ENCODE measurements at places on chromosomes 3 and 15.

DNA sequence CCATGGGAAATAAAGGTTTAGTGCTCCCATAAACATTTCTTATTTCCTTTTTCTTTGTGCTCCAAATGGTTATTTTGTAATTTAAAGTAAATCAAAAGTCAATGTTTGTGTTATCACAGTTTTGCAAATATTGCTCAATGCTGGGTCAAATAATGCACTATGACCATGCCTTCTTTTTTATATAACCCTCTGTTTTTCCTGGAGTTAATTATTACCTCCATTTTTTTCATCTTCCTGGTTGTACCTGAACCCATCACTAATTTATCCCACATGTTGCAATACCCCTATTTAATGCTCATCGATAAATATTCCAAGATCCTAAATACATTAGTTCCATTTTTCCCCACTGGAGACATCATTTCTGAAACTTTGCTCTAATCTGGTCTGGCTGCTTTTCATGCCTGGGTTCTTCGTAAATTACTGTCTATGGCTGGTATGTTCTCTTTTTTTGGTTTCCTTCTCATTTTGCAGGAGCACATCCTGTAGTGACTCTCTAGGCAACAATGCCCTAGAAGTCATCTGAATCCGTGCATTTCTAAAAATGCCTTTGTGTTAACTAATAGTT lies 66.4 kb downstream of the OXNAD1 start:
- no peak for DNase-seq

DNA sequence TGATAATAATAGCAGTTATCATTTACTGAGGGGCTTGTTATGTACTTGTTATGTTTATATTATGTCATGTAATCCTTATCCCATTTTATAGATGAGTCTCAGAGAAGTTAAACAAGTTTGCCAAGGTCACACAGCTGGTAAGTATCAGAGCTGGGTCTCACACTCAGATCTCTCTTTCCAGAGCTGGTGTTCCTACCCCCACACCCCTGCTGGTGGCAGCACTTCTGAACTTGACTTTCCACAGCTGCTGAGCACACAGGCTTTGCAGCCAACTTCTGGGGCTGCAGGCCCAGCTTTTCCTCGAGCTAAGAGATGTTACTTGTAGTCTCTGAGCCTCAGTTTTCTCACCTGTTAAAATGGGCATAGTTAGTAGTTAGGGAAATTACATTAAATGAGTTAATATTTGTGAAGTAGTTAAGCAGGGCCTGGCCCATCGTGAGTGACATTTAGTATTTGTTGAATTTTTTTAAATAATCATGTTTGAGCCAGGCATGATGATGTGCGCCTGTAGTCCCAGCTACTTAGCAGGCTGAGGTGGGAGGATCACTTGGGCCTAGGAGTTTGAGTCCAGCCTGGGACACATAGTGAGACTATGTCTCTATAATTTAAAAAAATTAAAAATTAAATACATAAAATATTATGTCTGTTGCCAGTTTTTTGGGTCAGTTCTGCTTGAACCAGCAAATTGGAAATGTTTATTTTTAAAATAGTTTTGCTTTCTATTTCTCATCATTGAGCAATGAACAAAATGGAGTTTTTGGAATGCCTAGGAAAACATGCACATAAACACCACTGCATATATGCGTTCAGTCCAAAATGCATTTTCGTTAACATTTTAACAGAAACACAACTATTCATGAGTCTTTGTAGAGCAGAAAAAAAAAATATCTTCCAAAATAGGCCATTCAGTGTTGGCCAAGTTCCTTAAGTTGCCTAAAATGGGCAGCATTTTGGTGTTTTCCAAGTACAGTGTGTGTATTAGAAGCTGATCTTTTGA lies 87.3 kb downstream of the SMAD6 start:
- no peak for DNase-seq

GRCh38 chr3:24299806-24300626 lies 194.6 kb downstream of the THRB start:
- no peak for DNase-seq

GRCh38 chr15:50163719-50164410 lies 18.1 kb upstream of the SLC27A2 start:
- DNase-seq = no peak

DNA sequence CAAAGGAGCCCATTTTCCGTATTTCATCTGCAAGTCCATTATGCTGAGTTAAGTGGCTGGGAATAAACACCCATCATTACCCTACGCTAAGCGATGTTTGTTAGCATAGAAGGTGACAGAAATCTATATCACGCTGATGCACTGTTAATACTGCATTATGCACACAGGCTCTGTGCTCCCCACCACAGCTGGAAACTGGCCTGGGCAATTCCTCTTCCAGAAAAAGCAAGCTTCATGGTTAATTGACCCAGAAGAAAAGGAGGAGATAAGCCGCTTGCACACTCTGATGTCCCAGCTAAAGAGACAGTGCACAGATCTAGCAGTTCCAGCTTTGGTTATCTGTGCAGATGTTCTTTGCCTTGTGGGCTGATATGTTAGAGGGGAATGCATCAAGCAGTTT lies 232.6 kb downstream of the NTRK3 start:
- DNase-seq = no peak

DNA sequence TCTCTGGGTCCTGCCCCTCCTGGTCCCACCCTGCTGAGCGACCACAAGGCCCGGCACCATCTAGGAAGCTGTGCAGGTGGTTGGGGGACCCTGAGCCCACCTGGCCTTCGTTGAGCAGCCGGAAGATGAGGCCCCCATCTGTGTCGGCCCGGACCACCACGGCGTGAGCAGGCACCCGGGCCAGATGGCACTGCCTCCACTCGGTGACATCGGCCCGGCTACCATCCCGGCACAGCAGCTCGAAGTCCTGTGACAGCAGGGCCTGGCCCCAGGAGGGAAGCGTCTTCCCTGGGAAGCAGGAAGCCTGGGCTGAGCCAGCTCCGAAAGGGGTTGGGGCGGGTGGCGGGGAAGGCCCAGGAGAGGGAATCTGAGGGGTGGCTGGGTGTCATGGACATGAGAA lies 12.6 kb downstream of the MELTF start:
- no peak for DNase-seq

DNA sequence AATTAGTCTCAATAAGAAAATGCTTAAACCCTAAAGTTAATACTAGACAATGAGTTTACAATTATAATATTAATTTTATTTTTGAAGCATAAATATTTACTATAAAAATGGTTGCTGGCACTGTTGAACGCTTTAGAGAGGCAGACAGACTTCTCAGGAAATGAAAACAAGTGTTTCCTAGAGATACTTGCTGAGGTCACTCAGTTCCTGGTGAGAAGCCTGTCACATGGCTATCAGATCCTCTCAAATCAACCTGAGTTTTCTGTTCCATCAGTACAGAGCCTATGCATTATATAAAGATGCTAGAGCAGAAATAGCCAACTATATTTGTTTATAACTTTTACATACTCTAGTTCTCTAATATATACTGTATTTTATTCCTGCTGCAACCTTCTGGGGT lies 109.2 kb downstream of the MYO5A start:
- DNase-seq = no peak

All from nephron progenitor cell (in vitro differentiated cells).